Foreskin keratinocyte (primary cell): ENCODE measurements at places on chromosomes 5 and 9.

- no peak for DNase-seq
Observed at GRCh38 chr5:160075073-160075472, 44.2 kb downstream of the PWWP2A start.

DNA sequence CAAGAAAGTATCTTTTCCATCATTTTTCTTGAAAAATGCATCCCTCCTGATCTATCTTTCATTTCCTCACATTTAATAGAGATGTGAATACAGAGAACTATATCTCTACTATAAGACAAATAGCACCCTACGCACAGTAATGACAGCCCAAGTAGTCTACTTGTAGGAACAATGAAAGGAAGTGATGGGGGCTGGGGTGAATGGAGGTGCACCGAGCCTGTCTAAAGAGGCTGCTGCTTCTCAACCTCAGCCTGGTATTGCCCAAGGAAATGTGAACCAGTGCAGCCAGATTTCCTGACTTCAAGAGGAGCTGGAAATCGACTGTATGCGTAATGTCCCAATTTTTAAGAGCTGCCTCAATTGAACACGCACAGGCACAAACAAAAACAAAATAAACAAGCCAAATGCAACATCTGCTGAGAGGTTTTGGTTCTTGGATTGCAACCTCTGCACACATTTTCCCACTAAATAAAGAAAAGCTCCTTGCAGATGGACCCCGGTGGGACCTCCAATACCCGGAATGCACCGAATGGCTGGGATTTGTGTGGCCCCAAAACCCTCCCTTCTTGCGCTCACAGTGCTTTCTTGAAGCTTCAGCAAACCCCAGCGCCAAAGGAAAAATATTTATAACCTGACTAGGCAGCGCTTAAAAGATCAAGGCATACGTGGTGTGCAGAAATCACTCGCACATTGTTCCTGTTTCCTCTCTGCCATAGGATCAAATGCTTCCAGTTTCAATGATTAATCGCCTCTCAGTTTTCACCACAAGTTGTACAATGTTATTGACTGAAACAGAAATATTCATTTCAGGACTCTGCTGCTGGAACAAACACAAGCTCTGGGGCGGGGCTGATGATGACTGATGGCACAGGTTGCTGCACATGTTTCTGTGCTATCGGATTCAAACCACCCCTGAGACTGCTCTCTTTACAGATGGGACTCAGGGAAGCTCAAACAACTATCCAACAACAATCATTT, 68.3 kb downstream of the KCNIP1 start:
- no peak for DNase-seq

GRCh38 chr5:10432059-10433008, 9.3 kb upstream of the ROPN1L start:
- no peak for DNase-seq

DNA sequence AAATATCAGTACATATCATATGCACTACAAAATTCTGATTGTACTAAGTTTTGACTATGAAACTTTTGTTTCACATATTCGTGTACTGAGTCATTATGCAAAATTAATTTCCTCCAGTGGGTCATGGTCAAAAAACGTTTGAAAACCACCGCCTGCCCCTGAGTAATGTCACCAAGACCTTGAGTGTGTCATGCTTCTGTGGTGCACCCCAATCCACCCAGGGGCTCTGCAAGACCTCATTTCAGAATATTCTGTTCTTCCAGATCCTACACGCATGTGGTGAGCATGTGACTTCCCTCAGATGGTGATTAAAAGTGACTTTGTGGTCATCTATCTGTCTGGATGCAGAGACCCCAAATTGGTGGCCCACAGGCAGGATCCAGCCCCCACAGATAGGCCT, 31.0 kb downstream of the ABLIM3 start:
- DNase-seq, result no peak

DNA sequence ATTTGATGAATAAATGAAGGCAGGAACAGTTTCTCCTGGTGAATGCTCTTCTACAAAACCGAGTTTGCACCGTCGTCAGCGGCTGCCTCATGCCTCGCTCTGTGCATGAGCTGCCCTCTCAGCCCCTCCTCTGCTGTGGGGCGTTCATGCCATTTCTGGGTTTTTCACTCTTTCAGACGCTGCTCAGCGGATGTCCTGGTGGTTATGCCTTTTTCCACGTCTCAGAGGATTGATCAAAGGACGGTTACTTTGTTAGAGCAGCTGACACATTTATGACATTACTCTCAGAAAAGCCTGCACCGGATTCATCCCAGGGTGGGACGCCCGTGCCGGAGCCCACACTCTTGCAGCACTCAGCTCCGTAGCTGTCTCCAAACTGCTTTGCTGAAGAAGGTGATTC, 195.9 kb upstream of the PPP1R26 start:
- DNase-seq, result no peak
